ENCODE measurements at places on chromosomes 16 and 17.

GRCh38 chr17:71184716-71185115, 936.1 kb upstream of the SOX9 start:
- no peak for DNase-seq

- no peak for DNase-seq
Measured at GRCh38 chr17:7558544-7559319, at the start of gene TNFSF13. TNFSF13 (plus strand) TSS chr17:7558750; CDS start chr17:7559040, 290 bp downstream.

- no peak for DNase-seq
Measured at GRCh38 chr17:81315885-81316391, 20.8 kb upstream of the SLC38A10 start.

DNA sequence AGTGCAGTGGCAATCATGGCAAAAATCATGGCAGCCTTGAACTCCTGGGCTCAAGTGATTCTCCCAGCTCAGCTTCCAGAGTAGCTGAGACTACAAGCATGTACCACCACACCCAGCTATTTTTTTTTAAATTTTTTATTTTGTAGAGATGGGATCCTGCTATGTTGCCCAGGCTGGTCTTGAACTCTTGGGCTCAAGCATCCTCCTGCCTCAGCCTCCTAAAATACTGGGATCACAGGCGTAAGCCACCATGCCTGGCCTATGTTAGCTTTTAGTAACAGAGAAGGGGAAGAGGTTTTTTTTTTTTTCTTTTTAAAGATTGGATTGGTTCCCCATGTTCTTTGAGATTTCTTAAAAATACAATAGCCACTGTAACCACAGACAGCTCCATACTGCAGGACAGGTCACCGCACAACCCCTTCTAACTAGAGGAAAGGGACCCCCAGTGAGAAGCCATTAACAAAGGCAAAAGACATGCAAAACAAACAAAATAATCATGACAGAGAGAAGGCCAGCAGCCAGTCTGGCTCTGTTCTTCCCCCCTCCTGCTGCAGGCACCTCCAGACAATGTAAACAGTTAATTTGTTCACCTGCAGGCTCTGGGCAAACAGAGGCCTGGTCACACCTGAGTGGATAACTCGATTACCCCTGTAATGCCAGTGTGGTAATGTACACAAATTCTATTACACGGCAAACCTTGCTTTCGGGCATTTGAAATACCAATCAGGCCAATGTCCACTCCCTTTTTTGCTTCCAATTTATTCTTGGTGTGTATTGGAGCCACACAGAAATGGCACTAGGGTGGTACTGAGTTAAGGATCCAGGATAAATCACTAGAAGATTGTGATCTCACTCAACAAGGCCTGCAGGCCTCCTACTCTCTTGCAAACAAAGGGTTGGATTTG, 52.9 kb downstream of the SNX11 start:
- DNase-seq, result no peak

DNA sequence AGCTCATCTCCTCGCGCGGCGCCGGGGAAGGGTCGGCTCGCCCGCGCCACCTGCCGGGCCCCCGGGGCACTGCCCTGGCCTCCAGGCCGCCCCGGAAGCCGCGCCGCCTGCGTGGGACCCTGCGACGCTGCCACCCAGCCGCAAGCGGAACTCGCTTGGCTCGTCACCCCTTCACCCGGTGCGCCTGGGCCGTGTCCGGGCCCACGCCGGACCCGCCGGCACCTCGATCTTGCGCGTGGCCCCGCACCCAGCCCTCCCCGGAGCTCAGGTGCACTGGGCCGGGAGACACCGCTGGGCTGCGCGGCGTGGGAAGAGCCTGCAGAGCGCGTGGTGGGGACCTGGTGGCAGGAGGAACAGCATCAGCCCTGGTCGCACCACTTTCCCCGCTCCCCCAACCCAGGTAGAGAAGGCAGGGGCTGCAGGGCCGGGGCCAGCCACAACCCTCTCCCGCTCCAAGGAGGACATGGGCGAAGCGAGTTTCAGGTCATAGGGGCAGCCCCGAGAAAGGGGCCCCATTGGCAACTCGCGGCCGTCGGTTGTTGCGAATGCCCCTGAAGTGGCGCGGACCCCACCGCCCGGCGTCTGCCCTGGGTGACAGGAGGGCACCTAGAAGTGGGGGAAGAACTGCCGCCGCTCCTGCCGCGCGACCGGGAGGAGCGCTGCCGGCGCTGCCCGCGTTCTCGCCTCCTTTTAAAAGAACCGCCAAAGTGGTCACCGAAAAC, 363 bp upstream of the MIF4GD start:
- peak; percentile 89 for DNase-seq

DNA sequence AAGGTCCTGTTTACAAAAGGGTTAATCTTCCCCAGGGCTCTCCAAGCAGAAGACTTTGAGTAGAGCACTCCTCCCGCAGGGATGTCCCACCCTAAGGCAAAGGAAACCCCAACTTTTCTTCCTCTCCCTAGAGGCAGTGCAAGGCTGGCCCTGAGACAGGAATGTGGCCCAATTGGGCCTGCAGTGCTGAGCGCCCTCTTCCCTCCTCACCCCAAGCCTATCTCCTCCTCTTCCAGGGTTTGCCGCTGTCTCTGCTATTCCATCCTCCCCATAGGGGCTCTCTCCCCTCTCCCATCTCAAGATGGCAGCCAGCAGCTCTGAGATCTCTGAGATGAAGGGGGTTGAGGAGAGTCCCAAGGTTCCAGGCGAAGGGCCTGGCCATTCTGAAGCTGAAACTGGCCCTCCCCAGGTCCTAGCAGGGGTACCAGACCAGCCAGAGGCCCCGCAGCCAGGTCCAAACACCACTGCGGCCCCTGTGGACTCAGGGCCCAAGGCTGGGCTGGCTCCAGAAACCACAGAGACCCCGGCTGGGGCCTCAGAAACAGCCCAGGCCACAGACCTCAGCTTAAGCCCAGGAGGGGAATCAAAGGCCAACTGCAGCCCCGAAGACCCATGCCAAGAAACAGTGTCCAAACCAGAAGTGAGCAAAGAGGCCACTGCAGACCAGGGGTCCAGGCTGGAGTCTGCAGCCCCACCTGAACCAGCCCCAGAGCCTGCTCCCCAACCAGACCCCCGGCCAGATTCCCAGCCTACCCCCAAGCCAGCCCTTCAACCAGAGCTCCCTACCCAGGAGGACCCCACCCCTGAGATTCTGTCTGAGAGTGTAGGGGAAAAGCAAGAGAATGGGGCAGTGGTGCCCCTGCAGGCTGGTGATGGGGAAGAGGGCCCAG, 1.0 kb downstream of the PRRT2 start:
- DNase-seq, result no peak

GRCh38 chr16:4837733-4838501, 9.2 kb downstream of the GLYR1 start:
- DNase-seq, result no peak
